ENCODE measurements at places on chromosomes 5 and 9.

DNA sequence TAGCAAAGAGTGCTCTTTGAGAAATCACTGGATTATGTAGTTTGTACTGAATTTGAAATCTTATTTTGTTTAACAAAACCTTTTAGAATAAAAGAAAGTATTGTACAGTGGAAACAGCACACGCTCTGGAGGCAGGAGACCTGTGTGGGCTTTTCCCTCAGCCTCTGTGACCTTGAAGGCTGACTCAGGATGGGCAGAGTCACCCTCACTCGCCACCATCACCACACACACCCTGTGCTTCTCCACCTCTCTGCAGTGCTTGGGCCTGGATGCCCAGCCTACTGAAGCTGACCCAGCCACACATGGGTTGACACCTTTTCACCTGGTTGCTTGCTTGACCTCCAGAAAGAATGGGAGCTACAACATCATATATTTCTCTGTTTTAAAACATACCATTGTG is 19.6 kb downstream of the ANGPTL2 start:
- no peak for DNase-seq

GRCh38 chr9:23229890-23230317 is 596.1 kb downstream of the ELAVL2 start:
- DNase-seq = no peak

GRCh38 chr9:26727471-26727870 is 165.1 kb downstream of the CAAP1 start:
- DNase-seq = no peak

- no peak for DNase-seq
These were observed 63.9 kb upstream of the CCDC180 start for GRCh38 chr9:97243606-97244005.

DNA sequence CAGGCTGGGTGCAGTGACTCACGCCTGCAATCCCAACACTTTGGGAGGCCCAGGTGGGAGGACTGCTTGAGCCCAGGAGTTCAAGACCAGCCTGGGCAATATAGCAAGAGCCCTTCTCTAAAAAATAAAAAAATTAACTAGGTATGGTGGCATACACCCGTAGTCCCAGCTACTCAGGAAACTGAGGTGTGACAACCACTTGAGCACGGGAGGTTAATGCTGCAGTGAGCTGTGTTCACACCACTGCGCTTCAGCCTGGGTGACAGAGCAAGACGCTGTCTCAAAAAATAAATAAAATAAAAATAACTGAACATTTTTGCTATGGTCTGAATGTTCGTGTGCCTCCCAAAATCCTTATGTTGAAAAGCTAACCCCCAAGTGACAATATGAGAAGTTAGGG is 24.5 kb downstream of the AGTPBP1 start:
- DNase-seq = no peak

- DNase-seq = no peak
These were observed 175.9 kb downstream of the KIF4B start for GRCh38 chr5:155189476-155189875.

DNA sequence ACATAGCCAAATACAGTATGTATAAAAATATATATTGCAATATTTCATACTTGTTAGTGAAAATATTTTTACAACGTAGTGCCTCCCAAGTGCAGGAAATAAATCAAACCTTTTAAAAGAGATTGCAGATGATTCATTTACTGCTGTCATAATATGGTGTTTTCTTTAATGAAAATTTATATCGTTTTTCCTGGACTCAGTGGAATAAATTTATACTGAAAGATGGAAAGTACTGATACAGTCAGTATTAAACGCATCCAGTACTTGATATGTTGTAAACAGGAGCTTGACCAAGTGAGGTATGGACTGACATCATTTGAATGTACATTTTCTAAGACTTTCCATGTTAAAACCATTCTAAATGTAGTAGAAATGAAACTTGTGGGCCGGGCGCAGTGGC is 143.4 kb upstream of the ZNF608 start:
- no peak for DNase-seq

GRCh38 chr5:59917121-59917520 is 23.6 kb upstream of the PDE4D start:
- no peak for DNase-seq

- no peak for DNase-seq
These were observed 31.6 kb downstream of the DAB2IP start for GRCh38 chr9:121682926-121683515.

DNA sequence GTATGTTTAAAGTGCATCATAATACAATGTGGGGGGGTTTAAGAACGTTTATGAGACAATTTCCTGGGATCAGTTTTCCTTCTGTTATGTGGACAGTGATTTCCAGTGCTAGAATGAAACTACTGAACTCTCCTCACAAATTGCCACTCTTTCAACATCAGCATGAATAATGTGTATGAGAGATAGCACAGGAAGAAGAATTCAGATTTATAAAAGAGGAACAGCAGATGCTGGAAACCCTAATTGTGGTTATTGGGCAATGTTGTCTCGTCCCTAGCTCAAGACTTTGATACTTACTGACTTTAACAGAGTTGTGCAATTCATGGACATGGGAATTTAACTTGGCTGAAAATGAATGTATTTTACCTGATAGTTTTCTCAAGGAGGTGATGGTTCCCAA is 410.8 kb upstream of the MEF2C start:
- DNase-seq = no peak
